ENCODE measurements at places on chromosomes 6 and 20.

- DNase-seq: no peak
Observed at GRCh38 chr6:166529586-166529985, 56.9 kb downstream of the RAMACL start.

DNA sequence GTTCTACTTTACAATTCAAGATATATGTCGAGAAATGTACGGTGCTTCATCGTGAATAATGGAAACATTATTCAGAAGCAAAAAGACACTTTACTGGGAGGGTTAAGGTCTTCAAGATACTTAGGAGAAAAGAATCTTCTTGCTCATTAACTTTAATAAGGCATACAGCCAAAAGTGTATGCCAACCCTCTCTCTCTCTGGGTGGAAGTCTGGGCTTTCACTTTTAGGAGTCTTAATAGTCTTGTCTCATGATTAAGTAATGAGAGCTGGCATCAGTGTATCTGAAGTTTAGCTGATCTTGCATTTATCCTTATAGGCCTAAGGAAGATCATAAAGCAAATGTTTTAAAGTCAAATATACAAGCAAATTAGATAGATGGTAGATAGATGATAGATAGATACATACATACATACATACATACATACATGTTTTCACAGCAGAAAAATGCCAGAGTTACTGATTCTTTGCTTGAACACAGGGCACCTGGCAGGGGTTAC, 21.5 kb downstream of the OLIG3 start:
- DNase-seq: no peak

- DNase-seq: no peak
Observed at GRCh38 chr6:10472634-10473033, 48.5 kb upstream of the GCNT2 start.

GRCh38 chr20:41373251-41373783, 6.7 kb upstream of the EMILIN3 start:
- DNase-seq: no peak

- no peak for DNase-seq
Observed at GRCh38 chr6:95866732-95867131, 149.0 kb upstream of the FUT9 start.

- DNase-seq: no peak
Observed at GRCh38 chr20:32524829-32525501, 60.2 kb downstream of the NOL4L start.

GRCh38 chr6:34239500-34239825, 2.8 kb downstream of the HMGA1 start:
- DNase-seq: no peak

DNA sequence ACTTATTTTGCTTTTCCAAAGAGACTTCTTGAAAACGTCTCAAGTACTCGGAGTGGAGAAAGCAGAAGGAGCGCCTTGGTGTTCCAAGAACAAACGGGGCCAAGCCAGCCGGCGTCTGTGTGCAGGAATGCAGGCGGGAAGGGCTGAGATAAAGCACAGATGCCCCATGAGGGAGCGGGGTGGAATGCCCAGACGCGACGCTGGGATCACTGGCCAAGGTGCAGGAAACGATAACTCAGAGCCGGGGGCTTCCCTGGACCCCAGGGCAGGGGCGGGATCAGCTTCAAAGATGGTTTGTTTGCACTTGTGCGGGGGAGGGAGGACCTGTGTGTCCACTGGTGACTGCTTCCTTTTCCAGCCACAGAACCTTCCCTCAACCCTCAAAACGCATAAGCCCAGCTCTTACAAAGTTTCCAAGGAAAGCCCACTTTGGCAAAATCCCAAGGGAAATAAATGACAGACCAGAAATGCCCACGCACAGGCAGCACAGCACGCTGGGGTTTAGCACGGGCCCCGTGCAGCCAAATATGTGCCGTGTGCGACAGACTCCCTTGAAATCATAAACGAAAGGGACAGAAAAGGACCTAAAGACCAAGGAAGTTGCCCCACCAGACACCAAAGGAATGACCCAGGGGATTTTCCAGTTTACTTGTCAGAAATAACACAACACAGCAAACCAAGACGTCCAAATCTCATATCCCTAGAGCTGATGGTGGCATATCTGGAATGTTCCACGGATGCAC, 113.9 kb downstream of the NFATC2 start:
- no peak for DNase-seq

Data from stimulated activated CD8-positive, alpha-beta memory T cell treated with anti-CD3 and anti-CD28 coated beads, Interleukin-2, amount 100 ng/mL, for 48 hours (primary cell).